ENCODE measurements at places on chromosomes 4 and X. TPM values are rescaled to one million over a fixed set of nuclear protein-coding genes. Genes with fewer than 3 reads are reported as not detected.

DNA sequence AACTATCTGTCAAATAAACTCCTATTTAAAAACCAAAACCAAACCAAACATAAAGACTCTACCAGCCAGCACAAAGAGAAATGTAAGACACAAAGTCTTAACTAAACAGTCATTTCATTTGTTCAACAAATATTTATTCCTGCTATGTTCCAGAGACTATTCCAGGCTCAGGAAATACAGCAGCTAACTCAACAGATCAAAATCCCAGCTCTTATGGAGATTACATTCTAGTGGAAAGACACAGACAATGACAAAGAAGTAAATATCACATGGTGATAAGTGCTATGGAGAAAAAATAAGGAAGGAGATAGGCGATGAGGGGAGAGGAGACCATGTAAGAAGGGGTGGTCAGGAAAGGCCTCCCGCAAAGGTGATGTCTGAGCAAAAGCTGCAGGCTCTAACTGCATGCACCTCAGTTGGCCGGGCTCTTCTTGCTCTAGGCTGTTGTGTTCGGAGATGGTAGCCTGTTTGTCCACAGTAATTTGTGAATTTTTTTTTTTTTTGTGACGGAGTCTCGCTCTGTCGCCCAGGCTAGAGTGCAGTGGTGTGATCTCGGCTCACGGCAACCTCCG is 15.1 kb downstream of the PPEF1 start:
- DNase-seq = no peak

DNA sequence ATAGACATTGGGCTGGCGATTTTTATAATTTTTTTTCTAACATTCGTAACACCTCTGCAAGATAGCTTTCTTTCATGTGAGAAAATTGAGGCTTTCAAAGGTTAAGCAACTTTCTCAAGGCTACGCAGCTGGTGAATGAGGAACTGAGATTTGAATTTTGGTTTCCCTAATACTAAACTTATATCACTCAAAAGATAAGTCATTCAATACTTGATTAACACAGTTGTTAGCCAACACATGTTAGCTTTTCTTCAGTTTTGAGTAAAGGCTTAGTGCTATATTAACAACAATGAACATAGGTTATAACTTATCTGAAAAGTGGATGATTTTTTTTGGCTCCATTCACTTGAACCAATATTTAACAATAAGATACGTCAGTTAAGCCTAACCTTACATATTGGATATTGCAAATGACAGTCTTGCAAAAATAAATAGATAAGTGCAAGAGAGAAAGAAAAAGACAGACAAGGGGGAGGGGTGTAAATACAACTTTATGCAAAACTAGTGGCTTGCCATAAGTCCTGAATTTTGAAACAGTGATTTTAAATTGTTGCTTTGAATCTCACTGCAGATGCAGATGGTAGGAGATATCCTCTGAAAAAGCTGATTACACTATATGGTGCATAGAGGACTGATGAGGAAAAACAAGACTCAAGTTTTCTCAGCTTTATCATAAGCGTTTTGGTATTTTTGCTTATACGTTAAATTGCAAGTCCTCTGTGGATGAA is 11.1 kb upstream of the GPM6A start:
- no peak for DNase-seq

- no peak for DNase-seq
These were observed 20.6 kb downstream of the GALNT7 start for GRCh38 chr4:173189117-173189693.

DNA sequence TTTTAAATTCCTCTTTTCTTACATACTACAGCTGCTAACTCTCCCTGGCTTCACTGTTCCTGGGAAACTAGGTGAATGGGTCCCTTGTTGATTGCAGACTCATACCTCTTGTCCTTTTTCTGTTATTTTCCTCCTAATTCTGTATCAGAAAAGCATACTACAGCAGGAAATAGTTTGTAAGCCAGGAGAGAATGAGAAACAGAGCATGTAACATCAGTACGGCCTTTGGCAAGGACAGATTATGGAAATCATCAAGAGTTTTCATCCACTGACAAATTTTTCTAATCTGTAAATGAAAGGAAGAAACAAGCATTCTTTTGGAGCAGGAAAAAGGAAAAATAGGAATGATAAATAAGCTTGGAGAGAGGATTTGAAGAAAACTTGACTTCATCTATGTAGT is 239.2 kb downstream of the ANTXR2 start:
- DNase-seq = no peak

- DNase-seq = no peak
These were observed 135.2 kb upstream of the RASGEF1B start for GRCh38 chr4:81606801-81607501.

GRCh38 chr4:163556177-163556576 is 61.7 kb downstream of the TMA16 start:
- DNase-seq = no peak

GRCh38 chr4:7217474-7218321 is 25.4 kb downstream of the SORCS2 start:
- no peak for DNase-seq

GRCh38 chr4:174713181-174713580 is 115.9 kb downstream of the GLRA3 start:
- DNase-seq = no peak

GRCh38 chrX:25020391-25020904 is 4.7 kb upstream of the ARX start:
- DNase-seq = no peak

The TMEM154 gene
- polyA plus RNA-seq = 0.14 TPM

The IL3RA gene
- 7.0 TPM for polyA plus RNA-seq

The DAPP1 gene
- polyA plus RNA-seq = 0.18 TPM

The CDX4 gene
- polyA plus RNA-seq = not detected
